ENCODE measurements at places on chromosomes 3 and 15. TPM values are rescaled to one million over a fixed set of nuclear protein-coding genes. Genes with fewer than 3 reads are reported as not detected.

Gene ITGA11
- 0.12 TPM for total RNA-seq

Gene CLRN1
- total RNA-seq: not detected

Gene BFSP2
- not detected for total RNA-seq

Gene THPO
- total RNA-seq: not detected

Gene GOLGA8G
- not detected for total RNA-seq

Gene GRK7
- not detected for total RNA-seq

Gene GUCA1C
- not detected for total RNA-seq

Gene GADL1
- total RNA-seq: not detected

Gene GOLGA8H
- 2.3 TPM for total RNA-seq

Gene RETNLB
- not detected for total RNA-seq

Gene TM4SF1
- total RNA-seq: 898 TPM

Gene BSN
- 0.12 TPM for total RNA-seq

Gene ARPIN
- 5.2 TPM for total RNA-seq

Gene MYO5A
- total RNA-seq: 12.1 TPM

Gene IL20RB
- 8.8 TPM for total RNA-seq

Gene CYP1A2
- total RNA-seq: not detected

Gene RGMA
- total RNA-seq: 0.42 TPM

Gene DPPA2
- total RNA-seq: not detected

GRCh38 chr3:30435861-30436331 lies 170.5 kb upstream of the TGFBR2 start:
- DNase-seq: no peak

DNA sequence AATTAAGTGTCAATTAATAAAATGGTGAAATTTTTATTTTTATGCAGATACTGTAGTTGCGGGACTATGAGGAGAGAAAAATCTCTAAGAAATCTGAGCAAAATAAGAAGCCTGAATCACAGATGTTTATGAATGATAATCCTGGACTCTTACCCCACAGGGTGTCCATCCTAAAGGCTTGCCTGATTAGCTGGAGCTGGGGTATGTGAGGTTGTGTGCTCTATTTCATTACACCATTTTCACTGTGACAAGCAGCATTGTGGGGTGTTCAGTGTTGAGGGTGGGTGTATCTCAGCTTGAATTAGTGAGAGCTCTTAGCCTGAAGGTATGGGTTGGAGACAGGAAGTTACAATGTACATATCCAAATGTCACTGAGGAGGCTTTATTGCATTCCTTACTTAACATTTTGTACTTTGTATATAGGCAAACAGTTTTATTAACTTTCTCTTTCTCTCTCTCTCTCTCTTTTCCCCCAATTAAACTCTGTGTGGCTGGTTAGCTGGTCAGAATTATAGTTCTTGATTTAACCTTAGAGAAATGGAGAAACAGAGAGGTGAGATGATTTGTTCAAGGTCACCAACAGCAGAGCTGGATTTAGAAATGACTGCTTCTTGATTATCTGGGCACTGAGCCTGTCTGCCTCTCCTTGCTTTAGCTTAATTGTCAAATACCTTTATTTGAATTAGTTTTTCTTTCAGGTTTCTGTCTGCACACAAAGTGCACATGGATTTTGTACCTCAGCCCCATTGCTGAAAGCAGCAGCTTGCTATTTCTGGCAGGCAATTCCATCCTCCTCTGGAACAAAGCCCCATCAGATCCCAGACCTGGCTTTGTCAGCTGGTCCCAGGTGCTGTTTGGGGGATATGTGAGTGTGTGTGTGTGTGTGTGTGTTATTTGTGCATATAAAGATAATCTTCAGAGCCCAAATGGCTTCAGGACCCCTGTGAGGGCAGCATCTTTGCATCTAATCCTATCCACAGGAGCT lies 35.8 kb downstream of the GJD2 start:
- no peak for DNase-seq

GRCh38 chr15:70351941-70352774 lies 254.4 kb upstream of the TLE3 start:
- no peak for DNase-seq

- no peak for DNase-seq
These were observed 7.3 kb downstream of the TBC1D2B start for GRCh38 chr15:78070049-78070700.

DNA sequence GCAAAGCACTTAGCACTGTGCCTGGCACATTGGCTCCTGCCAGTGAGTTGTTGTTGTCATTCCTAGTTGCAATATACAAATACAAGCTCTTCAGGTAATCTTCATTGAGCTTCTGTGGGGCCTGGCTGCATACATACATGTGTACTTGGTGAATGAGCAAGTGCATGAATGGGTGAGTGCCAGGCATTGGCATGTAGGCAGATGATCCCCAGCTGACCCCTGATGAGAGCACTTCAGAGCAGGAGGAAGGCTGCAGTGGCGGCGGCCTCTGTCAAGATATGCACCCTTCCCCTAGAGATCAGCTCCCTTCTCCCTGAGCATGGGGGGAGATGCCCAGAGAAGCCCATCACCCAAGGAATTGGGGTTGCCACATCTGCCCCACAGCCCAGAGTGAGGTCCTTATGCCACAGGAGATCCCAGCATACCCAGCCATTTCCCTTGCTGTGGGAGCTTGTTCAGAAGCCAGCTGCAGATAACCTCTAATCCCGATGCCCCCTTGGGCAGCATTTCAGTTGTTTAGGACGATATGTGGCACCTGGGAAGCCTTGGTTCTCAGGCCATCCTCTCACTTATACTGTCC lies 8.8 kb downstream of the CACNA2D3 start:
- DNase-seq: no peak

DNA sequence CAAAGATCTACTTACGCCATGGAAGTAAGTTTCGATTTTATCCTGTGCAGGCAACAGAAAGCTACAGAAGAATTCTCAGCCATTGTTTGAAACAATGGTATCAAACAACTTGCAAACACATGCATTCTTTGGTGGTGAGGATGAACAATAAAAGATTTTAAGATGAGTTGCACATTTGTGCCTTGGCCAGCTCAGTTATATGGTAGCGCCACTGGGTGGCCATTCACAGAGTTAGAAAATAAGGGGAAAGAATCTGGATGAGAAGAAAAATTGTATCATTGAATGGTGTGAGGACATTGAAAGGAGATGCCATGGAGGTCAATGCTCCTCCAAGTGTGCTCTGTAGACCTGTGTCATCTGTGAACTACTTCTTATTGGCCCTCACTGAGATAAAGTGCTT lies 11.6 kb downstream of the CADPS start:
- no peak for DNase-seq

- DNase-seq: no peak
These were observed 44.8 kb downstream of the DMXL2 start for GRCh38 chr15:51577636-51578304.

- no peak for DNase-seq
These were observed 87.5 kb upstream of the DAZL start for GRCh38 chr3:16692486-16693344.

DNA sequence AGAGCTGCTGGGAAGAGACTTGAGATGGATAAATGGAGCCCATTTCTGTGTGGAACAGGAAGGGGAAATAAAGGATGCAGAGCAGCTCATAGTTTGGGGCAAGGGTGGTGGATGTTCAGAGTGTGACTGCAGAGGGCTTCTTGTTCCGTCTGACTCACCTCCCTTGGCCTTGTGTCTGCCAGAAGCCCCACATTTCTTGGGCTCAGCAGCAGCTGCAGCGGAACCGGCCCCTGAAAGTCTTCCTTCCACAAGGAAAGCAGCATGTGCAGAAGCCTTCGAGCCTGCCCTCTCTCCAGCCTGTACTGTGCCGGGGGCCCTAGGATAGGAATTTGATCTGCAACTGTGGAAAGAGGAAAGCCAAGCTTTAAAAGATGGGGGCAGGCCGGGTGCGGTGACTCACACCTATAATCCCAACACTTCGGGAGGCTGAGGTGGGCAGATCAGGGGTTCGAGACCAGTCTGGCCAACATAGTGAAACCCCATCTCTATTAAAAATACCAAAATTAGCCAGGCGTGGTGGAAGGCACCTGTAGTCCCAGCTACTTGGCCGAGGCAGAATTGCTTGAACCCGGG lies 11.5 kb downstream of the CDAN1 start:
- no peak for DNase-seq

DNA sequence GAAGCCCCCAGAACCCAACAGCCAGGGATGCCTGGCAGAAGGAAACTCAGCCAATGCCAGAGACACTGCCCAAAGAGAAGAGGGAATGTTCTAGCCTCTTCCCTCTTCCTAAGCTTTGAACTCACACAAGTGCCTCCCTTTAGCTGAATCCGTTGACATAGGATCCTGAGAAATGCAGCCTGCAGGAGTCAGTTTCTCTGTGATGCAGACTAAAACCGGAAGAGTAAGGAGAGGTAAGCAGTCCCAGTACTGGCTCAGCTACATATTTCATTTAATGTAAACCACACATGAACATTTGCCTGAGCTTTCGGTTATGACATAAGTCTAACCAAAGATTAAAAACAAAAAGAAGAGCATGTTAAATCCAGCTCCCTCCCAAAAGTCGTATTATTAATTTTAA lies 768.7 kb downstream of the TBL1XR1 start:
- no peak for DNase-seq

- DNase-seq: no peak
These were observed 837.5 kb downstream of the MCTP2 start for GRCh38 chr15:95068701-95069521.

DNA sequence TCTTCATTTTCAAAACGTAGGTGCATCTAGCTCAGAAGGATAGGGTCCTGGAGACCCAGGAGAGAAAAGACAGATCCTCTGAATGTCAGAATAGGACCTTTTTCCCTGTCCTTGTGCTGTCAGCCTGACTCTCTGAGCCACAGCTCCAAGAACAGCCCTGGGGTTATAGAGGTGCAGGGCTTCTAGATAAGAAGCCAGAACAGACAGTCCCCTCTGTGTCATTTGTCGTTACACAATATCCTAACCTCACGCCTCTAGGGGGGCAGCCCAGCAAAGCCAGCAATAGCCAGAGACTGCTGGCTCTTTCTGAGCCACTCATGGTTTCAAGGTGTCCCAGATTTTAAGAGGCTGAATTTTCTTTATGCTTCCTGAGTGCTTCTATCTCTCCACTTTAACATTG lies 153.2 kb upstream of the THBS1 start:
- no peak for DNase-seq

GRCh38 chr15:66750609-66751008 lies 48.6 kb downstream of the SMAD6 start:
- no peak for DNase-seq

- DNase-seq: no peak
These were observed 58.3 kb upstream of the TMEM115 start for GRCh38 chr3:50417637-50418033.

DNA sequence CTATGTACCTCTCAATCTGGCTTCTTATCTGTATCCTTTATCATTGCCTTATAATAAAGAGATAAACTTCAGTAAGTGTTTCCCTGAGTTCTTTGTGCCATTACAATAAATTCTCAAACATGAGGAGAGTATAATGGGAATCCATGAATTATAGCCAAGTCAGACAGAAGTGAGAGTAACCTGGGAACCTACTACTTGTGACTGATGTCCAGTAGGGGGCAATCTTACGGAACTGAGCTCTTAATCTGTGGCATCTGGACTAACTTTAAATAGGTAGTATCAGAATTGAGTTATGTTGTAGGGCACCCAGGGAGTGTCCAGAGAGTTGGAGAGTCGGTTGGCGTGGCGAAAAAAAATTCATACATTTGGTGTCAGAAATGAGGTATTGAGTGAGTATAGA lies 542.6 kb downstream of the ZBBX start:
- DNase-seq: no peak

GRCh38 chr15:68994149-68994548 lies 20.3 kb upstream of the NOX5 start:
- DNase-seq: no peak

DNA sequence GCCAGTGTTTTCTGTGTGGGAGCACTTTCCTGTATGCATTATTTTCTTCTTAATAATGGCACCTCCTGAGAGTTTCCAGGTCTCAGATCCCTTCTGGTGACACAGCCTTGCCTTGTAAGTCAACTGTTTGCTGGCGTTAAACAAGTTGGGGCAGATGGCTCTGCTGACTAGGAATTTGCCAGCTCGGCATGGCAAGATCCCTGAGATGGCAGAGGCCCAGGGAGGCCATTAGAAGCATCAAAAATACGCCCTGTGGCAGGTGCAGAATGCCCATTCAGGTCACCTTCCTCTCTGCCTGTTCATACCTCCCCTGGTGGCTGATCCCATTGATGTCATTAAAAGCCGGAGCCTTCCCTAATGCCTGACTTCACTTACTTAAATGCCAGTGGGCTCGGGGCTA lies 320.9 kb upstream of the CTDSPL start:
- no peak for DNase-seq

- no peak for DNase-seq
These were observed 37.4 kb upstream of the CCDC174 start for GRCh38 chr3:14614189-14614588.

DNA sequence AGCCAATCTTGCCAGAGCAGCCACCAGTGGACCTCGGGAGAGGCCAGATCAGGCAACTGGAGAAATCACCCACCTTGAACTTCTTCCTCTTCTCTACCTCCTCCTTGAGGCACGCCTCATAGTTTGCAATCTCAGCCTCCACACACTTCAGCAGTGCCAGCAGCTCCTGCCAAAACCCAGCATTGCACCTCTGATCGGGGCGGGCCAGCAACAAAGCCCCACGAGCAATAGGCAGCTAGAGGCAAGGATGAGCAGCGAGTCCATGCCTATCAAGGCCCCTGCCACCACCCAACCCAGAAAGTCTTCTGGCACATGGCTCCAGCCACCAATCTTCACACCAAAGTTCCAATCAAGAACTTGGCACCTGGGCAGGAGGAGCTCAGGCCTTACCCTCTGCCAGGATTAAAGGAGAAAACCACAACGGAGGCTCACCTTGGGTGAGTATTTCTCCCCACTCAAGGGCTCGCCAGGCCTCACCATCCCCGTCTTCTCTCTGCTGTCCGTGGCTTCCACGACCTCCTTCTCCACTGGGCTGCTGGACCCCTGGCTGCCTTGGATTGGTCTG lies 42.1 kb downstream of the SEMA3G start:
- DNase-seq: no peak

DNA sequence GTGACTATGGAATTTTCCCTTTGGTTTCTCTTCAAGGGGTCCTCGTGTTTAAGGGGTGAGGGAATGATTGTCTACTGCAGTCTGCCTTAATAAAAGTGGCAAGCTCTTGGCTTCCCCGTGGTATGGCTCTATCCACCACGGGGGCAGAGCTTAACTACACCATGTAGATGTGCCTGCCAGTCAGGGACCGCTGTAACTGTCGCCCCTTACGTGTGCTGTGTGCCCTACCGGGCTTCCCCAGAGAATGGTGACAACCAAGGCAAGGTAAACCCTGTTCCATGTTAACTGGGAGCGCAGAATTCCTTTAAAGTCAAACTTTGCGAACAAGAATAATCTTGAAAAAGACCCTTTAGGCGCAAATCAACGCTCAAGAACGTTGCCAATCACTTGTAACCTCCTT lies 966 bp upstream of the C3orf80 start:
- no peak for DNase-seq

- no peak for DNase-seq
These were observed 13.2 kb downstream of the TSPAN3 start for GRCh38 chr15:77057685-77058084.
